ENCODE measurements at places on chromosomes 7 and 10.

- no peak for DNase-seq
- no peak overlapping the region for H3K27ac ChIP-seq
- no peak overlapping the region for H3K4me3 ChIP-seq
- no peaks in the 10 kb centered on the region for H3K4me1 ChIP-seq
Measured at GRCh38 chr7:47210281-47210854, 371.5 kb downstream of the TNS3 start.

GRCh38 chr7:128008141-128008540, 23.1 kb downstream of the LRRC4 start:
- no peaks in the 10 kb centered on the region for H3K36me3 ChIP-seq
- no peaks in the 10 kb centered on the region for H3K4me1 ChIP-seq
- no peak overlapping the region for H3K4me3 ChIP-seq
- H3K27ac ChIP-seq = no peak overlapping the region

- H3K27me3 ChIP-seq = no peaks in the 10 kb centered on the region
- H3K27ac ChIP-seq = no peak overlapping the region
- no peaks in the 10 kb centered on the region for H3K36me3 ChIP-seq
- H3K4me3 ChIP-seq = no peak overlapping the region
- peaks cover 21% of the 10 kb centered on the region for H3K4me1 ChIP-seq
Measured at GRCh38 chr7:77239471-77239870, 39.9 kb upstream of the FGL2 start.

GRCh38 chr10:113711142-113711541, 31.4 kb downstream of the CASP7 start:
- 0 out of 2 replicates have a peak, but pooled peaks cover 3% of the 10 kb centered on the region for H3K36me3 ChIP-seq
- no peaks in the 10 kb centered on the region for H3K27me3 ChIP-seq
- no peak overlapping the region for H3K4me3 ChIP-seq
- no peak overlapping the region for H3K27ac ChIP-seq

Measured in HFFc6 (cell line).